Midbrain (tissue), 1 donor: ENCODE measurements at places on chromosomes 1 and 21.

DNA sequence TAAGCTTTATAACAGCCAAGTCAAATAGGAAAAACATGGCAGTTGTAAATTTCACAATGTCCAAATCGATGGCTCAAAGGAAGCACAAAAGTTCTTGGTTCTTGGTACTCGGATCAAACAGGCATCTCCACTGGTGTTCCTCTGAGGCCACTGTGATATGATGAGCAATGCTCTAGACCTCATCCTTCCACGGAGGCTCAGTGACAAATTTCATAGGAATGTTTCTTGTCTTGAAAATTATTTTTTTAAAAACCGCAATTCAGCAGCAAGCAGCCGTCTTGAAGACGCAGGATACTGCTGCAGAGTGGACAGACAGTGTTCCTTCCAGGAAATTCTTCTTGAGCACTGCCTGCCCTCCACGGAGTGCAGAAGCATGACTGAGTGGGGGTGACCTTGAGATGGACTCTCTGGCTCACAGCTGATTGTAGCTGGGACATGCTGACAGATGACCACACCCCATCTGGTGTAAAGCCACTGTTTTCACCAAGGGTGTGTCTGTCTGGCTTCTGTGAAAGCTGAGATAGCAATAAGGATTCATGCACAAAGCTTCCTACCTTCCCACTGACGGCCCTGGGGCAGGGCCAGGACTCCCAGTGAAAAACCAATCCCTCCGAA lies 61.9 kb downstream of the TIAM1 start:
- no peak for DNase-seq

DNA sequence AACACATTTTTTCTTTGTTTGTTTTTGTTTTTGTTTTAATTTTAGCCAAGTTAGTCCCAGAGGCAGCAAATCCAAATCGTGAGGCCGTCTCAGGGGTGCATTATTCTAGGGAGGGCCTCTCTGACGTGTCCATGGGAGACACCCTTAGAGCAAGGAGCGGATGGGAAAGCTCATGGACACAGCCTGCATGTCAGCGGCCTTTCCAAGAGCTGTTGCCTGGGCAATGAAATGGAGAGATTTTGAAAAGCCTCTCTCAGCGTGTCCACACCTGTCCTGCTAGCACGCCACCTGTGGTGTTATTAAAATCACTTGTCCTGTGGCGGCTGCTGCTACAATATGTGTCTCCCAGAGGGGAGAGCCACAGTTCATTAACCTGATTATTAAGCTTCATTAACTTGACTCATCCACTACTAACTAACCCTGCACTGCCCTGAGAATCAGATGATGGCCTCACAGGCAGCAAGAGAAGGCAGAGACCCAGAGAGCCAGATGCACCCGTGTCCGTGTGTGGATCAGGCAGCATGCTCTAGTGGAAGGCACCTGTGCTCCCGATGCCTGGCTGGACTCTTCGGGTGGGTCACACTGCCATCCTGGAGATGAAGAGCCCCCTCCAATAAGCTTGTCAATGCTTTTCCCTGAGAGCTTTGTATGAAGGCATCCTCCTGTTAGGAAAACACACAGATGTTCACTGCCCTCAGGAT lies 133.3 kb downstream of the PGBD5 start:
- no peak for DNase-seq

GRCh38 chr21:27807596-27807995 lies 840.7 kb upstream of the ADAMTS5 start:
- no peak for DNase-seq

GRCh38 chr21:34967509-34968289 lies 81.4 kb downstream of the RUNX1 start:
- DNase-seq, result no peak

- DNase-seq, result no peak
These were observed 27.1 kb downstream of the AK2 start for GRCh38 chr1:33009561-33009960.

GRCh38 chr1:154557939-154558719 lies at the start of gene UBE2Q1:
Gene UBE2Q1, minus strand, starts transcription at chr1:154558662. Its CDS starts 109 bp downstream, at chr1:154558553.
- DNase-seq, result no peak
